ENCODE measurements at places on chromosomes 4 and X.

- DNase-seq: peak; percentile 57
These were observed 221.0 kb upstream of the BCOR start for GRCh38 chrX:40318801-40319200.

DNA sequence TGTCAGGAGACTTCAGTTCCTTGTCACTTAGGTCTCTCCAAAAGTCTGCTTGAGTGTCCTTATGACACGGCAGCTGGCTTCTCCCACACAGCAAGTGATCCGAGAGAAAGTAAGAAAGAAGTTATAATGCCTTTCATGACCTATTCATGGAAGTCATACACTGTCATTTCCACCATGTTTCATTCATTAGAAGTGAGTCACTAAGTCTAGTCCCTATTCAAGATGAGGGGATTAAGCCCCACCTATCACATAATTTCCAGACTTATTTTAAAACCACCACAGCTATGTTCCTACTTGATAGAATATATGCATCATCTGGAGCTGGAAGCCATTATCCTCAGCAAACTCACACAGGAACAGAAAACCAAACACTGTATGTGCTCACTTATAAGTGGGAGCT lies 25.2 kb upstream of the COL25A1 start:
- no peak for DNase-seq

GRCh38 chr4:97142893-97143292 lies 1000.4 kb downstream of the STPG2 start:
- DNase-seq: no peak

DNA sequence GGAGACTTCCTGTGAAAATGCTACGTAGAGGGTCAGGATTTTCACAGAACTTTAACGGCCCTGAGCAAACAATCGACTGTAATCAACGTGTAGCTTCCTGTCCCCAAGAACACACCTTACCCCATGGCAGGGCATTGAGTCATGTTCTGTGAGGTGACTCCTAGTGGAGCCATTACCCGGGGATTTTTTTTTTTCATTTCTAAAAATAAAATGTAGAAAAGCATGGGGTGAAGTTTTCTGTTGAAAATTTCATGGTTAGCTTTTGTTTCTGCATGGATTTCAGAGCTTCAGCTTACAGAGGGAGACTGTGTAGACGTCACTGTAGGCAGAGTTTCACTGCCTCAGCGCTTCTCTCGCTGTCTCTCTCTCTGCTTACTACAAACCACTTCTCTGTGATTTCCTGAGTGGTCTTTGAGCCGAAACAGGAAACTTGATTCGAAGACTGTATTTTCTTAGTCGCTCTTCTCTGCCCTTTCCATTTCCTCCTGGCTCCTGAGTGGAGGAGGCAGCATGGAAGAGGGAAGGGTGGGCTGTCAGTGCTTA lies 111.7 kb downstream of the NFKB1 start:
- no peak for DNase-seq

DNA sequence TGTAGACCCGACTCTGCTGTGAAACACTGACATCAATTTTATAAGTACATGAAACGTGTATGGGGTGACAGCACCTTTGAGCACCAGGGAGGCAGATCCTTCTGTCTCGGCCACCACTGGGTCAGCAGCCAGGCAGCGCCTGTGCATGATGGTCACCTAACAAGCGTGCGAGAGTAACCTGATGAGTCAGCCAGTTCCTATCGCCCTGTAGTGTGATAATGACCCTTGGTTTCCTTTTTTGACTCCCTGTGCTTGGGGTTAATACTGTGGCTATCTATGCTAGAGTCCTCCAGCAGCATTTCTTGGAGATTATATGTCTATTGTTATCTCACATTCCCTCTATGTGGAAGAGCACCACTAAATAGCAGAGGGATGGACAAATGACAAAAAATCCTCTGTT lies 101.6 kb downstream of the NPNT start:
- no peak for DNase-seq

GRCh38 chr4:168584321-168584771 lies 87.5 kb downstream of the PALLD start:
- DNase-seq: no peak

DNA sequence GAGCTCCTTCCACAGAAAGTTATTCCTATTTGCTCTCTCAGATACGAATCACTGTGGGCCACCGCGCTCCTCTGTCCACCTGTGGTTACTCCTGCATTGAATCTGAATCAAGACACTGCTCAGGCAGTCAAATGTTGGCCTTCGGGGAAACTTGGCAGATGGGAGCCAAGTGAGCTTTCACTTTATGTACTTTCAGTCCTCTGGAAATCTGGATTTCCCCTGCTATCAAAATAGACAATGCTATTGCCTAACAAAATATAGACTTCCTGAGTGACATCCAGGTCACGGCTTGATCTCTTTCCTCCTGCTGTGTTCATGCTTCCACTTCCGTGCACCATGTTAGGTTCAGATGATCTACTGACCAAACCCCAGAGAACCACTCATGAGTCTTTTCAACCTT lies 43.8 kb downstream of the FHL1 start:
- DNase-seq: no peak

DNA sequence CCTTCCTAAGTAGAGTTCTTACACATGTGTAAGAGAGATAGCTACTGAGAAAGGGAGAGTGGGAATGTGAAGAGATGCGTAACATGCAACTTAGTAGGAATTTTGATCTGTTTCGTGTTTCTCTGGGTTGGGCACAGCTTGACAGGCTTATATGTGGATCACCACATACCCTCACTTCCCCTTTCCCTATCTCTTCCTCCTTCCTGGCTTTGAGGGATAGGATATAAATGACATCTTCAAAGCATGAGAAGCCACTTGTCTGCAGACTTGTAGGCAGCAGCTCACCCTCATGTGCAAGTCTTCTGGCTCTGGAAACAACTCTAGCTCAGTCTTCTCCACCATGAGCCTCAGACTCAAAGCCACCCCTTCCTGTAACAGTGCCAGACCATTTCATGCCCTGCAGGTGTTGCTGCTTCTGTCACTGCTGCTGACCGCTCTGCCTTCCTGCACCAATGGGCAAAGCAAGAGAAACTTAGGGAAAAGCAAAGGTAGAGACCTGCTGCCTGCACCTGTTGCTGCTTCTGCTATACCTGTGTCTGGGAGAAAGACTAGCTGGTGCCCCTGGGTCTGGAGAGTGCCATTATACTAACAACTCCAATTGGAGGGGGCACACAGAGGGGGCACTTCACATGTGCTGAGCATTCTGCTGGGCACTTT lies 5.4 kb upstream of the PF4V1 start:
- no peak for DNase-seq

- no peak for DNase-seq
These were observed 30.6 kb downstream of the ANK2 start for GRCh38 chr4:113080050-113080449.

DNA sequence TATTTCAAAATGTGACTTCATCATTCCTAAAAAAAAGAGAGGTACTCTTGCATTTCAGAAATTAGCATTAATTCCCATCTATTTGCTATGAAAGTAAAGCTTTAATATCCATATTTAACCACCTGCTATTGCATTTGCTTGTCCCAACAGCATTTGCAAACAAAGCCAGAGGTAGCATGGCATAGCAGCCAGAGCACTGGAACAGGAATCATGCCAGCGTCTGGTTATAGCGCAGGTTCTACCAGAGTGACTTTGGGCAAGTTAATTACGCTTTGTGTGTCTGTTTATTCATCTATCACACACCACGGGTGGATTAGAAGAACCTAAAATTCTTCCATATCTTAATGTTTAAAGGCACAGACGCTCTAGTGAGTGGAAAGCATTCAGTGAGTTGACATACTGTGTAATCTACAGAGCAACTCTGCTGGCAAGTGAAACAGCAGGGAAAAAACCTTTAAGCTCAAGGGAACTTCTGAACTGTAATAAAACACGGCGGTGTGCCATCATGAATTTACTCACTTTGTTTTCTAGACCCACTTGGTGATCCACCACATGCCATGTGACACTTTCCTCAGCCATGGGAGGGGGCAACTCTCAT lies 76.6 kb upstream of the QRFPR start:
- DNase-seq: no peak

- no peak for DNase-seq
These were observed 87.8 kb upstream of the SORBS2 start for GRCh38 chr4:185899833-185900232.

DNA sequence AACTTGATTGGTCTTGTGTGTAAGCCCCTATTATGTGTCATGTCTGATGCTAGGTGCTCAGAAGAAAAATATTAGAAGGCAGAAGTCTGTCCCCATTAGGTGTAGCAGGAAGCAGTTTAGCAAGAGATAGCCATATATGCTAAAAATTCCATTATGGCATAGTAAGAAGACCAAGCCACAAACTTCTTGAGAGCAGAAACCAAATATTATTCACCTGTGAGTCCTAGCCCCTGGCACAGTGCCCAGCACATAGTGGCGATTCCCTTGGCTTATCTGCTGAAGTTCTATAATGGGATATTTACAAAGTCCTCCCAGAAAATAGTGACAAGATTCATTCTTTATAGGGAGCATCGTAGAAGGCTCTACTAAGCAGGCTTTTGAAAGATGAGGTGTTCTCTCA lies 174.4 kb downstream of the RAB28 start:
- no peak for DNase-seq

DNA sequence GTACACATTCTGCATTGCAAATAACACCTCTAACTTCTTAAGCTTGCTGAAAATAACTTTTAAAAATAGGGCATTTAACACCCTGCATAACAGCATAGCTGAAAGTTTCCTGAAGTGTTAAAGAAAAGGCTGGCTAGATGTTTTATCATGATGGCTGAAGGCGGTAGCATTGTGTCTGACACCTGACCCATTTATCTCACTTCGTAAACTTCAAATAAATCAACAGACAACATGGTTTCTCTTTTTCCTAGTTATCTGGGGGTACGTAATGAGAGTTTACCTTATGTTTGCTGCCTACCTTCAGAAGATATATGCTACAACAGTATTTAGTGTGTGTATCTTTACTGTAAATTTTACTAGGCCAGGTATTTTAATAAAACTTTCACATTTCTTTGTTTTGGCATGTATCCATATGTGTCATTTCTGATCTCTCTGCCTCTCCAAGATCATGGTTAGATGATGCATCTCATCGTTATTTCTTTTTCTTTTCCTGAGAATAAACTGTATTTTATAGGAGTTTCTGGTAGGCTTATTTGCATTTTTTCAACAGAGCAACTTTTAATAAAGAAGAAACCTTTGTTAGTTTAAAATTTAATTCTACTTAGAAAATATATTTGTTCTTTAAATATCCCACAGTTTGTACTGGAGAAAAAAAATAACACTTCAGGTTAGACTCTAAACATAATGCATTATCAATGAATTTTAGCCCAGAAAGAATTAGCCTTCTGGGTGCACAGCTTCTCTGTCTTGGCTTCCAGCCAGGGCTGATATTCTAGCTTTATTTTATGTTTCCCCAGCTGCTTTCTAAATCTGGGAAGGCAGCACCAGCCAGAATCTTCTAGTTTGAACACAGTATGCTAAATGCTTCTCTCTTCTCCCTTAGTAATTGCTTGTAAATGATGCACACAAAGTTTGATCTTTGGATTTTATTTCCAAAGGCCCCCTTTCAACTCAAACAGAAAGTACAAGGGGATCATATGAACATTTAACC lies 2.9 kb downstream of the NDST4 start:
- no peak for DNase-seq

DNA sequence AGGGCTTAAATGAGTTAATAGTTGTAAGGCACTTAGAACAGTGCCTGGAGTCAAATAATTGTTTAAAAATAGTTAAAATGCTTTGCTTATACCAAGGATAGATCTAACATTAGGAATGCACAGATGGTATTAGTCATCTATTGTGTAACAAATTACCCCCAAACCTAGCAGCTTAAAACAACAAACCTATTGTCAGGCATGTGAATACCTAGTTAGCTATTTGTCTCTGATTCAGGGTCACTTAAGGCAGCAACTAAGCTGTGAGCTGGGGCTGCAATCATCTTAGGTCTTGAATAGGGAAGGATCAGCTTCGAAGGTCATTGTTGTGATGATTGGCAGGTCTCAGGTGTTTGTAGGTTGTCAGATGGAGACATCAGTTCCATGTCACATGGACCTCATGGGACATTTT lies 42.4 kb upstream of the AGA start:
- no peak for DNase-seq

DNA sequence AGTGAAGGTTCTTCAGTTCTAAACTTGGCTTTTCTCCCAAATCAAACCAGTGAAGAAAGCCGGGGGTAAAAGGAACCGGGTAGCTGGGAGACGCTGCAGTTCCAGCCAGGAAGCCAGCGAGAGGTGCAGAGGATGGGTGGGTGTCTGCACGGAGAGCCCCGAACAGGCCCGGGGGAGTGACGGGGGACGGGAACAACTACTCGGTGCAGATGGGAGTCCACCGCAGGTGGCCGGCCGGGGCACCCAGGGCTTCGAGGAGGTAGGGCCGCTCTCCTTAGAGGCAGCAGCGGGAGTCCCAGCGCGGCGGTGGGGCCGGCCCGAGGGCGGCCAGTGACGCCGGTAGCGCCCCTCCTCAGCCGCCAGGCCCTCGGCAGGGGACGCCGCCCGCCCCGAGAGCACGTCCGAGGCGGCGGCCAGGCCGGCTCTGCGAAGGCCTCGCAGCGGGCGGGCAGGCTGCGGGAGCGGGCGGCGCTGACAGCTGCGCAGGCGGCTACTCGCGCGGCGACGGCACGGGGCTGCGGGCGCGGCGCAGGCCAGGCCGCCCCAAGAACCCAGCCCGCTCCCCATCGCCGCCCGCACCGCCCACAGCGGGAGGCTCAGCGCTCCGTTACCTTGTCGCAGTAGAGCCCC lies 449 bp downstream of the FBXL5 start:
- peak; percentile 37 for DNase-seq

DNA sequence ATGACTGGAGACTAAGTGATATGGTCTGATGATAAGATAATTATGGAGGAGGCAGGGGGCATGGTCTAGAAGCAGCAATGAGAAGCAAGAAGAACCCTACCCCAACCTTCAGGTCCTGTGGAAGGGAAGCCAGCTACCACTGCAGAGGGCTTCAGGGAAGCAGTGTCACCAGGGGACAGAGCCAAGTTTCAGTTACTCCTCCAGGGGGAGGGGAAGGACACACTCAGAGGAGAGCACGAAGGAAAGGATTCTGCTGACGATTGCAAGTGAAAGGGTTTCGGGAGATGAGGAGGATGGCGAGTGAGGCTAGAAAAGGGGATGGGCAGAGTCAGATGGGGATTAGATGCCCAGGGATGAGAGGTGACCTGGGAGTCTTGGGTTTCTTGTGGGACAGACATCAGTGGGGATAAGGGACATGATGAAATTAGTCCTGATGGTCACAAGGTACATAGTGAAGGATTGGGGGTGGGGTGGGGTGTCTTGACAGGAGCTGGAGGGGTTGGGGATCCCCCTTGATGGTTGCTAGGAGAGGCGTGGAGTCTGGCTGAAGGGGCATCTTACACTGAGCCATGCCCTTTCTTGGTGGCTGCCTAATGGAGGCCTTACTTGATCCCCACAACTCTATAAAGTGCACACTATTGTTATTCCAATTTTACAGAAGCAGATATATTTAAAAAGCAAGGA lies 45.4 kb downstream of the TIGD4 start:
- DNase-seq: no peak
